Ovary (tissue), 10 donors: ENCODE measurements at places on chromosomes 16 and 17.

DNA sequence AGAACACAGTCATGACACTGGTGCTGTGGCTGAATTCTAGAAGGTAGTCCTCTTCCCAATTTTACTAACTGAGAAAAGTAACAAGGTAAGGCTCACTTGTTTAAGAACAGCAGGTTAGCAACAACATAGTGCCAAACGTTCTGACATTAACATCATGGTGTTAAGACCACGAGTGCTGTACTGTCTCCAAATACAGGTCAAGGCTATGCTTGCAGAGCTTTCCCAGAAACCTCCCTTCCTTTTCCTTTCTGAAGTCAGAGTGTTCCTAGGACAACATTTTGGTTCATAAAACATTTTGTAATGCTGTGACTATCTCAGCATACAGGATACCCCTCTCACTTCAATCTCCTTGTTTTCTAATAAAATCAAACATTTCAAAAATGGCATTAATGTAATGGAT, 144.0 kb downstream of the STX8 start:
- peak; percentile 39 for DNase-seq

DNA sequence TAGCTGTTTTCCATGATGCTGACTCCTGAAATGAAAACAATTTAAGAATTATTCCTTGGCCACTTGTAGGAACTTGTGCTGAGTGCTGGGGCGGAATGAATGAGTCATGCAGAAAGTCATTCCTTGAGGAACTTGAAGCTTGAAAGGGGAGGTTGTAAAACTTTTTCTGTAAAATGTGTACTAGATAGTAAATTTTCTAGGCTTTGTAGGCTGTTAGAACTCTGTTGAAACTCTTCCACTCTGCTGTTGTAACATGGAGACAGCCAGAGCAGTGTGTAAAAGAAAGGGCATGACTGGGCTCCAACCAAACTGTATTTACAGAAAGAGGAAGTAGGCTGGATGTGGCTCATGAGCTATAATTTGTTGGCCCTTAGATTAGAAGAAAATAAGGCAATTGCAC, 46.1 kb downstream of the ABCA8 start:
- peak; percentile 52 for DNase-seq

DNA sequence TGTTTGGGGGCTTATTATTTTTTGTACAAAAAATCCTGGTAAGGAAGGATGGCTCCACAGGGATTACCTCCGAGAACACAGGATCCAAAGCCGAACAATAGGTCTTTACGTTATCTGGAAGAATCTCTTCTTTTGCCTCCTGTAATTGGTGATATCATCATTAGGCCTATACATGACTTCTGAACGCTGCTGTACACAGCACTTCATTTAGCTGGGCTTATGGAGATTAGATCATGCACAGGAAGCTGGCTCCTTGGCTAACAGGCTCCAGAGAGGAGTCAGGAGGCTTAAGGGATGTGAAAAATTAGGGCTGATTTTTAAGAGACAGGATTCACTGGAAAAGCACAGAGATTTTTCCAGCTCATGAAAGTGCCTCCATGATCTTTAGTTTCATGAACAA, 54.7 kb downstream of the TANGO6 start:
- no peak for DNase-seq

GRCh38 chr17:35073991-35074627, 10.6 kb upstream of the RFFL start:
- no peak for DNase-seq

GRCh38 chr17:28390984-28391383, 15.0 kb downstream of the SLC46A1 start:
- DNase-seq: no peak

- peak; percentile 34 for DNase-seq
Measured at GRCh38 chr17:7046127-7046724, 2.3 kb upstream of the SLC16A11 start.

- no peak for DNase-seq
Measured at GRCh38 chr17:78672005-78672404, 94.8 kb upstream of the DNAH17 start.

- no peak for DNase-seq
Measured at GRCh38 chr17:74960570-74961342, 11.8 kb downstream of the HID1 start.

- no peak for DNase-seq
Measured at GRCh38 chr17:83110735-83111134, 31.3 kb downstream of the METRNL start.

DNA sequence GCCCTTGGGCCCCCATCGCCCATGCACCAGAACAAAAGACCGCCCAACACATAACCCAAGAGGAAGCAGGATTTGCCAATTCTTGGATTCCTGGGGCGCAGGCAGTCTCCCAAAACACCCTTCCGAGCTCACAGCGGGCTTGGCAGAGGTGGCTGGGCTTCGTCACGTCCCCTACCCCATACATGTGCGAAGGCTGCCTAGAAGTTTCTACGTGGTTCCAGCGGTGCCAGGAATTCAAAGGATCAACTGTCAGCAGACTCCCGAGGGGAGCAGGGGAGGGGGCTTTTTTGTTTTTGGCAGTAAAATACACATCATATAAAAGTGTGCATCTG, 80.8 kb upstream of the PLCG2 start:
- no peak for DNase-seq

GRCh38 chr16:56505181-56505580, 14.6 kb downstream of the BBS2 start:
- no peak for DNase-seq

- DNase-seq: no peak
Measured at GRCh38 chr16:84883301-84883700, 63.5 kb downstream of the CRISPLD2 start.

GRCh38 chr16:86045591-86045971, 146.6 kb downstream of the IRF8 start:
- no peak for DNase-seq

- no peak for DNase-seq
Measured at GRCh38 chr17:47305302-47305923, 18.3 kb upstream of the EFCAB13 start.

GRCh38 chr17:41367426-41368075, 2.1 kb downstream of the KRT33B start:
- DNase-seq: no peak

DNA sequence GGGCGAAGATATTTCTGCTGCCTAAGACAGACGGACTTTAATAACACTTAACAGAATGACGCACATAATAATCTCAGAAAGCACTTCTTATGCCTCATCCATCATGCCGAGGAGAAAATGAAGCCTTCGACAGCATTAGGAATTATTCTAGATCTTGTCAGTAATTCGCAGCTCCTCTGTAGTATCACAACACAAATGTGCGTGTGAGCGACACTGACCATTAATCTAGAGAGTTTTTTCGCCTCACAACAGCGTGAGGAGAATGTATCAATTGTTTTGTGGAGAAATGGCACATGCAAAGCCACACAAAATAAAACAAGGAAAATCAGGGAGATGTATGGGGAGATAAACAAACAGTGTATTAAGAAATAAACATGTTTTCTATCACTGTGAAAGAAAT, 410.2 kb upstream of the PSMD7 start:
- DNase-seq: no peak

- DNase-seq: no peak
Measured at GRCh38 chr16:56977823-56978430, 11.4 kb upstream of the NLRC5 start.

GRCh38 chr16:595094-595528, 5.2 kb downstream of the RAB40C start:
- no peak for DNase-seq

- no peak for DNase-seq
Measured at GRCh38 chr16:86225905-86226371, 284.4 kb upstream of the FOXF1 start.

- no peak for DNase-seq
Measured at GRCh38 chr17:38579083-38579480, 26.7 kb downstream of the SRCIN1 start.

DNA sequence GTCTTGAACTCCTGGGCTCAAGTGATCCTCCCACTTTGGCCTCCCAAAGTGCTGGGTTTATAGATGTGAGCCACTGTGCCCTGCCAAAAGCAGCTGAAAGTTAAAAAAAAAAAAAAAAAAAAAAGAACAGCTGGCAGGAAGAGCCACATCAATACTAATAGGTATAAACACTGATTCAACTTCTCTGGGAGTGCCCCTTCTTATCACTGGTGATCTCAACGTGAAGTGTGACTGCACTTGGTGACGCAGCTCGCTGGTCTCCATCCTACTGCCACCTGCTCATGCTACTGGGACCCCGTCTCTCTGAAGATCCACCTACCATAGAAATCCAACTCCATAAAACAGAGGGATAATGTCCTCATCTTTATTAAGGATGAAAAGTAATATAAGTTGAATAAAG, 40.8 kb downstream of the RNF157 start:
- no peak for DNase-seq

GRCh38 chr17:5241861-5242671, 7.4 kb upstream of the SCIMP start:
- DNase-seq: no peak

- no peak for DNase-seq
Measured at GRCh38 chr17:18851201-18851600, 6.7 kb upstream of the PRPSAP2 start.

- DNase-seq: peak; percentile 57
Measured at GRCh38 chr17:77308861-77309726, 168.3 kb downstream of the SEC14L1 start.

DNA sequence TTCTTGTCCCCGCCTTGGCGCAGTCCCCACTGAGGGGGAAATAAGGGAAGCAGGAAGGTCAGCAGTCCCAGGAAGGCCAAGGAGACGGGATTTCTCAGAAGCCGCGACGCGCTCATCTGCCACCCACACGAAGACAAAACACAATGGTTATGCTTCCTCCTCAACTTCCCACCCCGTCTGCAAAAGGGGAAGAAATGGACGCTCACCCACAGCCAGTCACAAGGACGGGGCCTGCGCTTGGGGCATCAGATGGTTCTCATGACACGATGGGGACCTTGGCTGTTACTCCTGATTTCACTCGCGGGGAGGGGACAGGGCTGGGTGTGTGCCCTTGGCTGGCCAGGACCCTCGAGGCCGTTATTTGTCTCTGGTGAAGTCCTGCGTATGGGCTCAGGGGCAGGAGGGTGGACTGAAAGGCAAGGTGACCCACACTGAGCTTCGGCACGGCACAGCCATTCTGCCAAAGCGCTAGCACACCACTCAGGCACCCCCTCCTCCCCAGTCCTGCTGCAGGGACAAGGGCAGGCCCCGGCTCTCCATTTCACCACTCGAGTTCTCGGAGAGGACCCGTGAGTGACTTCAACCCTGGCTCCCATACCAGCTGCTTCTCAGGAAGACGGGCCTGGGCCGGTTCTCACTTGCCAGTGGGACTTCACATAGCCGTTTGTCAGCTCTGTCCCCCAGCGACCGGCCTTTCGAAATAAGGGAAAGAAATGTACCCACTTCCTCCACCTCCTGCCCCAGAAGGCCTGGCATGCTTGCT, 84.5 kb downstream of the ABR start:
- no peak for DNase-seq

- peak; percentile 52 for DNase-seq
Measured at GRCh38 chr17:77379832-77380231, 239.1 kb downstream of the SEC14L1 start.

GRCh38 chr17:51487947-51488346, 227.6 kb downstream of the UTP18 start:
- DNase-seq: no peak

DNA sequence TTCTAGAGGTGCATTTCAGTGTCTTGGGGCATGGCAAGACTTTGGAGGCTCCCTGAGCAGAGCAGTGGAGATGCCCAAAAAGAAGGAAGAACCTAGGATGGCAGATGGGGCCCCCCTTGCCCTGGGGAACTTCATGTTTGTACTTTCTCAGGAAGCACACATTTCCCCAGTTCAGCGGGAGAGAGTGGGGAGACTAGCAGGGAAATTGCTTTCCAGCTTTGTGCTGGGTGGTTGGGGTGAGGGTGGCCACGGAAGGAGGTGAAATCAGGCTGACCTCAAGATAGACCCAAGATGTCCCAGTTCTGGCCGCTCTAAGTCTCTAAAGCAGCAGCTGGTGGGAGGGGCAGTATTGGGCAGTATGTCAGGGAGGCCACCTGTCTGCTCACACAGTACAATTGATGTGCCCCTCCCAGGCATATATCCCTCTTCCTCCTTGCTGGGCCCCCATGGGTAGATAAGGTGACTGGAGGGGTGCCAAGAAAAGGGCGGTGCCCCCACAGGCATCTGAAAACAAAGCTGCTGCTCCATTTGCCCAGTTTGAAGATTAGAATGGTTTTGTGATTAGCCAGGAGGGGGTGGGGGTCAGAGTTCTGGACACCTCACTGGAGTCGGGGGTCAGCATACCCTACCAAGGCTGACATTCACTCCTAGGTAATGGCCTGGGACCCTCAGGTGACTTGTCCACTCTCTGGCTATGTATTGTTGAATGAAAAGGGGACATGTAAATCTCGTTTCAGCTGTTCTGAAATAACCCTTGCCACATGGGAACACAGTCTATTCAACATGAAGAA, 17.1 kb upstream of the NAGLU start:
- DNase-seq: peak; percentile 77

GRCh38 chr17:75542728-75543336, 17.3 kb downstream of the LLGL2 start:
- no peak for DNase-seq

DNA sequence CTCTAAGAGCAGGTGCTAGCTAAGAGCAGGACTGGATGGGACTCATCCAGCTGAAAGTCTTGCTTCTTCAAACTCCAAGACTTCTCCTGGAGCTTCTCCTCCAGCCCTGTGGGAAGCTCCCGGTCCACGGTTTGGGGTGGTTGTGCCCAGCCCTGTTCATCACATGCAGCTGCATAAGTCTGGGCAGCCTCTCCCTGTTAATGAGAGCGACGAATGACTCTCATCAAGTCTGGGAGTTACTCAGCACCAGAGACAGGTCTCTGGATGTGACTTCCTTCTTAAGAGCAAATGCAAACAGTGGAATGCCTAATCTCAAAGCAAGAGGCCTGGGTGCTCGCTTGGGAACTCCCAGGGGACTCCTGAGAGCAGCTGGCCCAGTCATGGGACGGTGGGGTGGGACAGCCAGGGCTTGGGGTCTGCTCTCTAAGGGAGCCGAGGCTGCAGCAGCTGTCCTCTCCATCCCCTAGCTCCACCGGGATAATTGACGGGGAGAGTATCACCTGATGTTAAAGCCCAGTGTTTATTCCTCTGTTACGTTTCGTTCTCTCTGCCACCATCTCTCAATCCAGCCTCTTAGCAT, 35.3 kb upstream of the CRHR1 start:
- DNase-seq: no peak

DNA sequence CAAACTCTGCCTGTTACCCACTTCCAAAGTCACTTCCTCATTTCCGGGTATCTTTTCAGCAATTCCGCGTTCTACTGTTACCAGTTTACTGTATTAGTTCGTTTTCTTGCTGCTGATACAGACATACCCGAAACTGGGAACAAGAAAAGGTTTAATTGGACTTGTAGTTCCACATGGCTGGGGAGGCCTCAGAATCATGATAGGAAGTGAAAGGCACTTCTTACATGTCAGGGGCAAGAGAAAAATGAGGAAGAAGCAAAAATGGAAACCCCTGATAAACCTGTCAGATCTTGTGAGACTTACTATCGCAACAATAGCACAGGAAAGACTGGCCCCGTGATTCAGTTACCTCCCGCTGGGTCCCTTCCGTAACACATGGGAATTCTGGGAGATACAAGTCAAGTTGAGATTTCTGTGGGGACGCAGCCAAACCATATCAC, 30.9 kb downstream of the PAFAH1B1 start:
- no peak for DNase-seq

- peak; percentile 86 for DNase-seq
Measured at GRCh38 chr16:76535-77272, 1.3 kb upstream of the MPG start.
